ENCODE measurements at places on chromosomes 3 and 15.

- no peaks in the 10 kb centered on the region for H3K36me3 ChIP-seq
- H3K4me1 ChIP-seq: peaks cover 32% of the 10 kb centered on the region
- no peak overlapping the region for H3K27ac ChIP-seq
- DNase-seq: no peak
- no peak overlapping the region for H3K4me3 ChIP-seq
- H3K27me3 ChIP-seq: no peaks in the 10 kb centered on the region
Measured at GRCh38 chr15:40944510-40945296, 8.6 kb upstream of the CHAC1 start.

DNA sequence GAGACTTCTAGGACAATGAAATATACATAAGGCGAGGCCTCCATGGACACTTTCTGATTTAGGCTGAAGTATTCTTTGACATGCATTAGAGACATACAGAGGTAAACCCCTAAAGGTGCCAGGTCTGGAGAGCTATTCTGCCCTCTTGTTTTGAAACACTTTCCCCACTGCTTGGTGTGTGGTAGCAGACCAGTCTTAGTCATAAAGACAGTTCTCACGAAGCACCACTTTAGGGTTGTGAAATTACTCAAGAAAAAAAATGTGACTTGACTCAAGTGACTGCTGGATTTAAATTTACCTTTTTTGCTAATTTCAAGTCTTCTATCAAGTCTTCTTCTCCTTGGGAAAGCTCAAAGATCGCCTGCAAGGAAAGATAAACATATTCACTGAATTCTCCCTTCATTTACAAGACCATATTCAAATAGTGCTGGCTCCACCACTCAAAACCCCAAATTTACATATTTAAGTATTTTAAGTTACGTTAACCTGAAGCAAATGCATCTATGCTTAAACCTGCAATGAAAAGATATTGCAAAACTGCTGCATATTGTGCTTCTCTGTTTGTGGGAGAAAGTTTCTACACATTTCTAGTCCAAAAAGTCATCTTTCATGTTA, 48.4 kb downstream of the ARHGEF3 start:
- no peak for DNase-seq
- no peak overlapping the region for H3K27ac ChIP-seq
- no peaks in the 10 kb centered on the region for H3K27me3 ChIP-seq
- 0 out of 2 replicates have a peak, but pooled peaks cover 4% of the 10 kb centered on the region for H3K4me1 ChIP-seq
- H3K36me3 ChIP-seq: peaks cover 82% of the 10 kb centered on the region

DNA sequence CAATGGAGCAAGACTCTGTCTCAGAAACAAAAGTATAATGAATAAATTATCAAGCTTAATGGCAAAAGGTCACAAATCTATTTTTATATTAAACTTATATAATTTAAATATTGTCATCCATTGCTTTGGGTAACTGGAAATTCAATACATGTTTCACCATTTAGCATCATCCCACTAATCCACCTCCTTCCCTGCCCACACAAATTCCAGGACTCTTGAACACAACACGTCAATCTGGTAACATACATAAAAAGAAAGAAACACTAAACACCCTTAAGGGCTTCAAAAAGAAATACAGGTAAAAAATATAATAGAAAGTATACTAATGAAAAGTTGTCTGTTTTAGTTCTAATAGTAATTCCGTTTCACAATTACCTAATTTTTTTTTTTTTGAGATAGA, 149.4 kb downstream of the STAG1 start:
- H3K27me3 ChIP-seq: no peaks in the 10 kb centered on the region
- H3K27ac ChIP-seq: no peak overlapping the region
- no peak overlapping the region for H3K4me3 ChIP-seq
- peaks cover 45% of the 10 kb centered on the region for H3K36me3 ChIP-seq
- no peaks in the 10 kb centered on the region for H3K4me1 ChIP-seq

DNA sequence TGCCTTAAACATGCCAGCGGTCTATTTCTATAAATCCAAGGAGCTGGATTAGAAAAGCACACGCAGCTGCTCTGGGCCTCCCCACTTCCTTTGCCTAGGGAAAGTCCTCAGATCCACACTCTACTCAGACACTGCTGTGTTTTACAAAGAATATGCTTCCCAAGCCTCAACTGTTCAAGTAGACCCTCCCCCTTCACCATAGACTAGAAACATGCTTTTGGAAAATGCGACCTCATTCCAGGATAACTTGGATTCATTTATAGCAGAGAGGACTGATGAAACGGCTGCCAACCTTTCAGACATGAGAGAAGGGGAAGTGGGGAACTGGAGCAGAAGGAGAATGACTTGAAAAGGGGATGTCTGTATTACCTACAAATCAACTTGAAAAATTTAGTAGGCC, 64.0 kb downstream of the P3H2 start:
- no peaks in the 10 kb centered on the region for H3K27me3 ChIP-seq
- no peak for DNase-seq
- H3K4me1 ChIP-seq: no peaks in the 10 kb centered on the region

- H3K27ac ChIP-seq: no peak overlapping the region
- H3K4me1 ChIP-seq: peaks cover 19% of the 10 kb centered on the region
- no peaks in the 10 kb centered on the region for H3K27me3 ChIP-seq
- H3K4me3 ChIP-seq: no peak overlapping the region
- peaks cover 71% of the 10 kb centered on the region for H3K36me3 ChIP-seq
Measured at GRCh38 chr3:179771797-179772196, 119.0 kb downstream of the USP13 start.

DNA sequence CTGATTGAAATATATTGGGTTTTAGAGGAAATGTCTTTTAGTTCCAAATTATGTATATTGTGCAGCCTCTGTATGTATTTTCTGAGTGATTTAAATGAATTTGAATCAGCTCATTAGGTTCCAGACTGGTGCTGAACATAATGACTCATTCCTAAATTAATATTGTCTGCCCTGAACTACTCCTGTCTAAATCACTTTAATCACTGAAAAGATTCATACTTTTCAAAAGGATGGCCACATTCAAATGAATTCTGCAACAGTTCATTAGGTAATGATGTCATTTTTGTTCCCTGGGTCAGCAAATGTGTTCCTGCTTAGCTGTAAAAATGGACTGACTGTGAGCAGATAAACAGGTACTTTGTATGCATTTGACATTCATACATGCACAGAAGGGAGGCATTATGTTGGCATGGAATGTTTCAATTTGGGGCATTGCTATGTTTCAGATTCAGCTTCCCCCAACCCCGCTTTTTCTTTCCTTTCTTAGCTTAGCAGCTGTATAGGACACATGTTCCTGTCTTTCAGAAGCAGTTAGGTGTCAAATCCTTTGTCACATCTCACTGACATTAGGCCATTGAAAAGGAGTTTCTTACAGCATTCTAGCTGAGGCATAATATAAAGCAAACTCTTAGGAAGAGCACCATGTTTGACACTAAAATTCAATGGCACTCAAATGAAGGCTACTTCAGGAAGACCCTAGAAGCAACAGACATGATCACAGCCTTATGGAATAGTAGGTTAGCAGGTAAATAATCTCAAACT, 318.5 kb upstream of the ARPP21 start:
- H3K4me1 ChIP-seq: peaks cover 6% of the 10 kb centered on the region
- no peak overlapping the region for H3K27ac ChIP-seq

Measured in DND-41 (cell line).